ENCODE measurements at places on chromosomes 11 and 22.

DNA sequence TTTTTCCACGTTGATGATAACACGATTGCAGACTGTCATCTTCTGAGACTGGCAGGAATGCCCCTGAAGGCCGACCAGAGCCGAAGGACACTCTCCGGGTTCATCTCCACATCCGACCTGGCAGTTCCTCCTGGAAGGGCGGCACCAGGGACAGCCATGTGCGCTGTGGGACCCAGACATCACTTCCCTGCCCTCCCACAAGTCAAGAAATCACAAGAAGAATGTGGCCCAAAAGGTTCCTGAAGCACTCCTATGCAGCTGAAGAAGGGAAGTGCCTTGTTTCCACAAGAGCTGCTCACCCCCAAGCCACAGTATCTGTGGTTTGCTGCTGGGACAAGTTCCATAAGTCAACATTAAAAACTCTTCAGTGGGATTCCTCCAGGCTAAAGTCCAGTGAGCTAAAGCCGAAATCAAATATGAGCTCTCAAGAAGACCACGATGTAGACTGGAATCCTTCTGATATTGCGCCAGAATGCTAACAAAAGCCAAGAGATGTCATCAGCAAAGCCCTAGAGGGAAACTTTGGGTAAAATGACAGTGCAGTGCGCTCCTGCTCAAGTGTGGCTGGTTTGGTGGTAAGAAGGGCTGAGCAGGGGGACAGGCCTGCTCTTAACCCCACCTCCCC is 21.2 kb downstream of the PACSIN2 start:
- DNase-seq = no peak

DNA sequence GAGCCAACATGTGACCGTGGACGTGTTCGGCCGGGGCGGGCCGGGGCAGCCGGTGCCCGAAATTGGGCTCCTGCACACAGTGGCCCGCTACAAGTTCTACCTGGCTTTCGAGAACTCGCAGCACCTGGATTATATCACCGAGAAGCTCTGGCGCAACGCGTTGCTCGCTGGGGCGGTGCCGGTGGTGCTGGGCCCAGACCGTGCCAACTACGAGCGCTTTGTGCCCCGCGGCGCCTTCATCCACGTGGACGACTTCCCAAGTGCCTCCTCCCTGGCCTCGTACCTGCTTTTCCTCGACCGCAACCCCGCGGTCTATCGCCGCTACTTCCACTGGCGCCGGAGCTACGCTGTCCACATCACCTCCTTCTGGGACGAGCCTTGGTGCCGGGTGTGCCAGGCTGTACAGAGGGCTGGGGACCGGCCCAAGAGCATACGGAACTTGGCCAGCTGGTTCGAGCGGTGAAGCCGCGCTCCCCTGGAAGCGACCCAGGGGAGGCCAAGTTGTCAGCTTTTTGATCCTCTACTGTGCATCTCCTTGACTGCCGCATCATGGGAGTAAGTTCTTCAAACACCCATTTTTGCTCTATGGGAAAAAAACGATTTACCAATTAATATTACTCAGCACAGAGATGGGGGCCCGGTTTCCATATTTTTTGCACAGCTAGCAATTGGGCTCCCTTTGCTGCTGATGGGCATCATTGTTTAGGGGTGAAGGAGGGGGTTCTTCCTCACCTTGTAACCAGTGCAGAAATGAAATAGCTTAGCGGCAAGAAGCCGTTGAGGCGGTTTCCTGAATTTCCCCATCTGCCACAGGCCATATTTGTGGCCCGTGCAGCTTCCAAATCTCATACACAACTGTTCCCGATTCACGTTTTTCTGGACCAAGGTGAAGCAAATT is 1.8 kb downstream of the FUT4 start:
- no peak for DNase-seq

DNA sequence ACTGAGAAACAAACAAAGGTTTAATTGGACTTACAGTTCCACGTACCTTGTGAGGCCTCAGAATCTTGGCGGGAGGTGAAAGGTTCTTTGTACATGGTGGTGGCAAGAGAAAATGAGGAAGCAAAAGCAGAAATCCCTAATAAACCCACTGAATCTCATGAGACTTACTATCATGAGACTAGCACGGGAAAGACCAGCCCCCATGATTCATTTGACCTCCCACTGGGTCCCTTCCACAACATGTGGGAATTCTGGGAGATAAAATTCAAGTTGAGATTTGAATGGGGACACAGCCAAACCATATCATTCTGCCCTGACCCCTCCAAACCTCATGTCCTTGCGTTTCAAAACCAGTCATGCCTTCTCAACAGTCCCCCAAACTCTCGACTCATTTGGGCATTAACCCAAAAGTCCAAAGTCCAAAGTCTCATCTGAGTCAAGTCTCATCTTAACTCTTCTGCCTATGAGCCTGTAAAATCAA is 617.4 kb downstream of the CNTN5 start:
- DNase-seq = no peak

DNA sequence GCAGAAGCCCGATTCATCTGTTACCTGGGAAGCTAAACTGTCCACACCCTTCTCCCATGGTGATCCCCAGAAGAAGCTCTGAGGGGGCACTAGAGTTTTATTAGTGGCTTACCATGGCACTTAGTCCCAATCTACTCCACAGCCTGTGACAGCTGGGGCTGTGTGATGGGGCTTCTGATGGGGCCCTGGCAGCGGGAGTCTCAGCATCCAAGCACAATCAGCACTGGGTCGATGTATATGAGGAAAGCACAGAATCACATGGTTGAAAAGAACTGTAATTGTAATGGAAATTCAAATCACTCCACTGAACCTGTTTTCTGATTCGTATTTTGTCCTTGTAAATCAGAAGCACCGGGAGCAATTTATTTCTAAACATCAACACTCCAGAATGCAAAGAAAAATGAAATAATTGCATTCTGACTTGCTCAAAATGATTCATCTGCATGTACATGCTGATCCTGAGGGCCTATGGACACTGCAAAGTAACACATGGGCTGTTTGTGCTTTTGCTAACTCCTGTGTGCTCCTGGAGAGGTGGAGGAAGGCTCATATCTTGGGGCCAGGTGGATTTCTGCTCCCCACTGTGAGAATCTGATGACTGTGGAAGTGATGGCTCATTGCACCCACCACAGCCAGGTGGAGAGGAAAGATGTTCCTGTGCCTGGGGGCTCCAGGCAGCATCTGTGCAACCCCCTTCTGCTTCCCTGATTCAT is 203.0 kb downstream of the KIRREL3 start:
- DNase-seq = no peak

DNA sequence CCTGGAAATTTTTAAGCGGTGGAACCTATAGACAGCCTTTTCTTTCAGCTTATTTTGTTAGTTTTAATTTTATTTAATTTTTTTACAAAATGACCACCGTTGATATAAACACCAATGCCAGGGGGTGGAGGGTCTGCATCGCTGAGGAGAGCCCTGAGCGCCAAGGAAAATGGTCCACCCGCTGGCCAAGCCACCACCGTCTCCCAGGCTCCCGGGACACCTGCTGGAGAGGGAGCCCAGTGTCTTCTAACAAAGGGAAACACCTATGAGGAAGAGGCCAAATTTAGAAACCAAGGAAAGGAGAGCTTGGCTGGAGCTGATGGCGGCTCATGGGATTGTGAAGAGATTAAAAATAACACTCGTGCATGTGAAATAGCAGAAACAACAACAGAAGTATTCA is 288 bp upstream of the KRTAP5-8 start:
- DNase-seq = no peak

DNA sequence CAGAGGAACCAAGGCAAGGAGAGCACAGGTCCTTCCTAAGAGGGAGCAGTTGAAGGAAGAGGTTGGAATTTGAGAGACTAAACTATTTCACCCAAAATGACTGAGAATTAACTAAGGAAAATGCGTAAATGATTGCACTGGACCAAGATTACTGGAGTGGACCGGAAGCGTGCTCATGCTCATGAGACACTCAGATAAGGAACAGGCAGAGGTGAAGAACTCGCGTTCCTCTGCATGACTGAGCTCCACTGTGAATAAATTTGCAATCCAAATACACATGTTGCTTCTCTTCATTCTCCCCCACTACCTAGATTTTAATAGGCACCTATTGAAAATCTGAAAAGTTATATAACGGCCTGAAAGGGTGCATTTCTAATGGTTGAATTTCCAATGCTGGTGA is 207.0 kb downstream of the KIRREL3 start:
- no peak for DNase-seq

GRCh38 chr11:132814410-132814809 is 717.9 kb downstream of the OPCML start:
- DNase-seq = no peak

DNA sequence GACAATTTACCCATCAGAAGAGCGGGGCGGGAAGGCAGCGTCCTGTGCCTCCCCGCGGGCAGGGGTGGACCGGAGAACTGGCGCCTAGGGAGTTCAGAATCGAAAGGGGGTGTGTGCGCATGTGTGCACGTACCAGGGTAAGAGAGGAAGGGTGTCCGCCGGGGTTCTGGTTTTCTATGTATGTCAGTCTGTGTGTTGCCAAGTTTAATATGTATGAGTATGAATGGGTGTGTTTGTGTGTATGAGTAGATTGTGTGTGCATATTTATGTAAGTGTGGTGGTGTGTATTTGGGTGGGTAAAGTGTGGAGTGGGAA is 2.0 kb downstream of the KCNC1 start:
- DNase-seq = no peak

DNA sequence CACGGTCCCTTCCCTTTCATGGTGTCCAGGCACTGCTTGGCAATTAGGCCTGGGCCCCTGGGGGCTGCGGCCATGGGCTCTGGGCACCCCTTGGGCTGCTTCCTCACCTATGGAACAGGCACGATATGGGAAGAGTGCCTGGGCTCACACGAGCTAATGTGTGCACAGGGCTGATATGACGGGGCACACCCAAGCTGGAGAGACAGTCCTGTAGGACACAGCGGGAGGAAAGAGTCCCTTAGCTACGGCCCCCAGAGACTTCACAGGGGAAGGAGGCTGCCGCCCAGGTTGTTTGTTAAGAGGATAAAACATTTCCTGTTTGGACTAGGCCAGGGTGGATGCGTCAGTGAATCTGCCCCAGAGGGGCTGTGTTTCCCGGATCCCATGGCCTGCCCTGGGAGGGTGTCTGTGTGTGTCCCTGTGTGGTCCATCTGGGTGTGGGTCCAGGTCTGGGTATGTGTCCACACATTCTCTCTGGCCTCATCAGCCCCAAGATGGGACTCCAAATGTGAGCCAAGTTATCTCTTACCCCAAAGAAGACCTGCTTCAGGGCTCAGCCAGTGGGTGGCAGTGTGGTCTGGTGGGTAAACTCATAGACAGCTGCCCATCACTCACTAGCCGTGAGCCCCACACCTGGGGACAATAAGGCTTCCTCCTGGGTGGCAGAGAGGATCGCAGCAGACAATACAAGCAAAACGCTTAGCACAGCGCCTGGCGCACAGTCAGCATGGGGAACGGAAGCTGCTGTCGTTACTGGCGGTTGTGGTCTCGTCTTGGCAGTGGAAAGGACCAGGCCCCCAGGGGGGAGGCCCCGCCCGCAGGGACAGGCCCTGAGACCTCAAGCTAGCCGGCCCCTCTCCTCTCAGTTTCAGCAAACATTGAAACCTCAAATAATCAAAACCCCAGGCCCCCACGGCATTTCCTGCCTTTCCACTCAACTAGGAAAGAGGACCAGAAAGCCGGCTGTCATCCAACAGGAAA is 3.2 kb upstream of the EMID1 start:
- no peak for DNase-seq

GRCh38 chr11:77276271-77276670 is 25.2 kb downstream of the GDPD4 start:
- no peak for DNase-seq

- DNase-seq = peak; percentile 53
Measured at GRCh38 chr11:94546886-94547285, 3.2 kb downstream of the FUT4 start.

DNA sequence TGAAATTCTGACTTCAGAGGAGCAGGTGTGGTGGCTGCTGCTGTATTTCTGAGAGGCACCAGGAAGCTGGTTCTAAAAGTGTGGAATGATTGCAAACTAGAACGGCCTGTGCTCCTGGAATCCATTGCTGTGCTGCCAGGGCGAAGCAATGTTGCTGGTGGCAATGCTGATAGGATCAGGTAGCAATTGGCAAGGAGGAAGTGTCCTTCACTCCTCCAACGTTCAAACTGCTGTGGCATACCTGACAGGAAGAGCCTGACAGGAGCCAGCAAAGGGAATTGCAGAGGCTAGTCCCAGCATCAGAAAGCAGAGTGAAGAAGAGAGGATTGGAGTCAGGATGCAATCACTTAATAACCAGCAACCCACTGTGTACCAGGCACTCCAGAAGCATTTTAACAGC is 118.2 kb downstream of the FAR1 start:
- DNase-seq = no peak

DNA sequence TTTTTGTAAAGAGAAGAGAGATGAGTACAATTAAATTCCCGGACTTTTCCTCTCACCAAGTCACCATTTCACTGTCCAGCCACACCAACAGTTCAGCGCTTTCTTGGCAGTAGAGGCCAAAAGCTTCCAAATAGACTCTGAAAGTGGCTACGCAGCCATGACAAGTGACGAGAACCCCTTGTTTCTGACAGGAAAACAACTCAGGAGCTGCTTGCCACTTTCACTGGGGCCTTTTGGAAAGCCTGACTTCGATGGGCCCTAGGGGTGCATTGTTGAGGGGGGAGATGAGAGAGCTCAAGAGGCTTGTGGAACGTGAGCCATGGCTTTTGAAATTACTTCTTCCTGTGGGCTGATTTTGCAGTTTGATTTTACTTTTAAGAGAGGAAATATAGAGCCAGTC is 422.1 kb upstream of the FAT3 start:
- DNase-seq = no peak

DNA sequence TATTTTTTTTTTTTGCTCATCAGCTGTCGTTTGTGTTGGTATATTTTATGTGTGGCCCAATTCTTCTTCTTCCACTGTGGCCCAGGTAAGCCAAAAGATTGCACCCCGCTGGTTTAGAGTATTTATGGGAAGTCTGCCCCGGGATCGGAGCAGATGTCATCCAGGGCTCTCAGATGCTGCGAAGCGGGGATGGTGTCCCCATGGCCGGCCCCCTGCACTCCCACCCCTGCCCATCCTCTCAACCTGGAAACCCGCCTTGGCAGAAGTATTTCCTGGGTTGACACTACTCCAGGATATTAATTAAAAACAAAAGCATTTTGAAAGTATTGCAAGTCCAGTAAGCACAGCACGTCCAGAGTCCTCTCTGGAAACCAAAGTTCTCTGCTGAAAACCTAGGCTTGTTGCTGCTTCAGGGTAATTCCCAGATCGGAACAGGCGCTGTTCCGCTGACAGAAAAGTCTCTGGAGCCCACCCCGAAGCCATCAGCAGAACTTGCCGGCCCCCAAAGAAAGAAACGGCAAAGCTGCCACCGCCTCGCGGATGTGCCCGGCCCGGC is 833 bp downstream of the SCUBE2 start:
- no peak for DNase-seq

GRCh38 chr11:44804449-44805437 is 78.0 kb downstream of the TSPAN18 start:
- no peak for DNase-seq

GRCh38 chr11:11946180-11946579 is 62.2 kb downstream of the DKK3 start:
- no peak for DNase-seq
